ENCODE measurements at places on chromosomes 16 and 17. TPM values are rescaled to one million over a fixed set of nuclear protein-coding genes. Genes with fewer than 3 reads are reported as not detected.

DNA sequence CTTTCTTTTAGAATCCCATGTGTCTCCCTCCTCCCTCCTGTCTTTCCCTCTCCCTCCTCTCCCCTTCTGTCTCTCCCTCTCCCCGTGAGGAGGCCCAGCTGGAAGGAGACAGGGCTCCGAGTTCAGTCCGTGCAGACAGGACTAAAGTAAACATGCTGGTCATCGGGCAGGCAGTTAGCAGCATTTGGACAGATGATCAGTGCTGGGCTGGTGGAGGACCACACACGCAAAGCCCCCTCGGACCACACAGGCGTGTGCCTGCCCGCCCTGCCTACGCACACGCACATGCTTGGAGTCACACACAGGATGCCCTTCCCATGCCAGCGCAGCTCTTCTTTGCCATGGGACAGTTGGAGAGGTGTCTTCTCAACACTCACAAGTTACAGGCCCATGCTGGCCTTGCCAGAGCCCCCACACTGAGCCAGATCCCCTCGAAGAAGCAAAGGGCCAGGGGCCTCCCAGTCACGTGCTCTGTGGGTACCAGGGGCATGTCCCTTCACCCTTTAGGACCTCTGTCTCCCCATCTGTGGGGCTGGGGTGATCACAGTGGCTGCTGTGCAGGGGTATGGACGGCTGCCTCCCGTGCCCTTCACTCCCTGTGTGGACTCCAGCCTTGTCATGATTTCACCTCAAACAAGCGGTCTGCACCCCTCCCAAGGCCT lies 215.7 kb upstream of the FOXF1 start:
- H3K27me3 ChIP-seq, result peaks cover 28% of the 10 kb centered on the region
- no peak for DNase-seq
- H3K4me3 ChIP-seq, result no peak overlapping the region
- no peak overlapping the region for H3K27ac ChIP-seq
- no peaks in the 10 kb centered on the region for H3K4me1 ChIP-seq
- H3K36me3 ChIP-seq, result no peaks in the 10 kb centered on the region

DNA sequence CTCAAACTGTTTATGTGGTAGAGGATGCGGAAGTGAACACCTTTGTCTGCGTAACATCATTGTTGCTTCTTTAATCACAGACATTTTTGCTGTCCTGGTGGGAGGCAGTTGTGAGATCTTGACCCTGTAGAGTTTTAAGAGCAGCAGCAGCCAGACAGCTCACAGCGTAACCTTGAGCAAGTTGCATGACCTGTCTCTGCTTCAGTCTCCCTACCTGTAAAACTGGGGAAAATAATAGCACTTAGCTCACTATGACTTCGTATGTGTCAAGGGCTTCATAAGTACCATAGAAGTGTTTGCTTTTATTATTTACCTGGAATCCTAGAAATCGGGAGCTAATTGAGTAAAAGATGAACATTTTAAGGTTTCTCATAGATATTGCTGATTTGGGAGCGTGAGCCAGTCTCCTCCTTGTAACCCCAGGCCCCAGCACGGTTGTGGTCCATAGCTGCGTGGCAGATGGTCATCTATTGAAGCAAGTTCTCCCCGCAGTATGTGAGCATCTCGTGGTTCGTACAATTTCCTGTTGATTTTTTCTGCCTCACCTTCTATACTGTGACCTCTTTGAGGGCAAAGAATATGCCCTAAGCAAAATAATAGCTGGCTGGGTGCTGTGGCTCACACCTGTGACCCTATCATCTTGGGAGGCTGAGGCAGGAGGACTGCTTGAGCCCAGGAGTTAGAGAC lies 34.4 kb downstream of the GPRC5B start:
- H3K36me3 ChIP-seq, result no peaks in the 10 kb centered on the region
- no peak for DNase-seq
- no peaks in the 10 kb centered on the region for H3K27me3 ChIP-seq
- no peak overlapping the region for H3K27ac ChIP-seq

DNA sequence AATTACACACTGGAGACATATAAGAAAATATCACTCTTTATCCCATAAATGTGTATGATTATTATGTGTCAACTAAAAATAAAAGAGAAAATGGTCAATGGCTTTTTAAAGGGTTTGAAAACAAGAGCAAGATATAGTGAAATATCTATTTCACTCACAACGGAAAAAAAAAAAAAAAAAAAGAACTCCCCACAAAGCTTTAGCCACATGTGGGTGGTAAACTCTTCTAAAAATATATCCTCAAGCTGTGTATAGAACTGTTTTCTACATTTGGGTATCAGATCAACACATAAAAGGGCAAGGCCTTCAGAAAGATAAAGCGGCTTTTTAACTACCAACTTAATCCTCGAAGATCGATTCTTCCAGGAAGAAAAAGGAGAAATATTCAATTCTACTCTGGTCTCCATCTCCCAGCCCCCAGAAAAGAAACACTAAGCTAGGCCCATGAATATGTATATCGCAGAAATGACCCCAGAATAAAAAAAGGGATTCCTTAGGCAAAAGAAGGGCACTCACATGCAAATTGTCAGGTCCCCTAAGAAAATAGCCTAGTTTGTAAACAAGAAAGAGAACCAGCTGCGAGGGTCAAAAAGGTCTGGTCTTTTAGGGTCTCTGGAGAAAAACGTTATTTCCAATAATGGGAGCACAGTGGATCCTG lies 4.4 kb downstream of the LITAF start:
- H3K36me3 ChIP-seq, result peaks cover 4% of the 10 kb centered on the region
- H3K4me1 ChIP-seq, result peaks cover 37% of the 10 kb centered on the region
- H3K4me3 ChIP-seq, result peak overlapping the region; percentile 80
- H3K27me3 ChIP-seq, result no peaks in the 10 kb centered on the region

ELOB gene
- total RNA-seq, result 179 TPM

TOX3 gene
- 3.7 TPM for total RNA-seq

ACE gene
- 64.1 TPM for total RNA-seq
